Naive thymus-derived CD8-positive, alpha-beta T cell (primary cell): ENCODE measurements at places on chromosomes 12 and 14. TPM values are rescaled to one million over a fixed set of nuclear protein-coding genes. Genes with fewer than 3 reads are reported as not detected.

The SSTR1 gene
- total RNA-seq, result not detected

GRCh38 chr14:40269436-40269835 is 837.2 kb upstream of the FBXO33 start:
- DNase-seq, result no peak

GRCh38 chr14:48289701-48290100 is 614.3 kb upstream of the MDGA2 start:
- no peak for DNase-seq

DNA sequence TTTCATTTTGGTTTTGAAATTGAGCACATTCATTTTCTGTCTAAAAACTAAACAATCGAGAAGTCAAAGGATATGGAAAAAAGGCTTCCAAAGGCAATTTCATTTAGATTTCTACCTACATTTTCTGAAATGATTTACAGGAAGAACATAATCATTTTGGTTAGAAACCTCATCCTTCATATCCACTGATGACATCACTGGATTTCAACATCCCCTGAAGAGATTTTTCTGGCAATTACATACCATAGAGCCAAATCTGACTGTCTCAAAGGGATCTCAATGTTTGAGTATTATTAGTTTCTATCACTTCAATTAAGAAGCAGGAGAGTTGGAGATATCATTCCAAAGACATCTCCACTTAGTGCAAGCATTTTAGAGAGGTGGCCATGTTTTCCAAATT is 137.8 kb downstream of the TTC7B start:
- DNase-seq, result no peak

DNA sequence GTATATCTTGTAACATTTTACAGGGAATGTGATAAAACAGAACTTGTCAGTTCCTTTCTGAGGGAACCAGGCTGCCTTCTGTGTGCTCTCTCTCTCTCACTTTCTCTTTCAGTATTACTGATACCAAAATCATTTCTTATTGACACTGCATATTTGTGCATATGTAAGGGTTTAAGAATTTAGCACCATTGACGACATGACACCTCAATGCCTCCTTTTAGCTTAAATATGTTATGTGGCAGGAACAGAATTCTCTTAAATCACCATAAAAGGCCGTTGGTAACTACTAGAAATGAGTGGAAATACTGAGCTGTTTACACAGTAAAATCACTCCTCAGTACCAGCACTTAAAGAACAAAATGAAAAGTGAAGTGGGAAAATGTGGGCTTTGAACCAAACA is 457.7 kb upstream of the SYT1 start:
- DNase-seq, result no peak

GRCh38 chr12:118418385-118419057 is 42.2 kb downstream of the SUDS3 start:
- DNase-seq, result no peak

- DNase-seq, result no peak
Observed at GRCh38 chr14:93379831-93380230, 32.8 kb downstream of the COX8C start.

DNA sequence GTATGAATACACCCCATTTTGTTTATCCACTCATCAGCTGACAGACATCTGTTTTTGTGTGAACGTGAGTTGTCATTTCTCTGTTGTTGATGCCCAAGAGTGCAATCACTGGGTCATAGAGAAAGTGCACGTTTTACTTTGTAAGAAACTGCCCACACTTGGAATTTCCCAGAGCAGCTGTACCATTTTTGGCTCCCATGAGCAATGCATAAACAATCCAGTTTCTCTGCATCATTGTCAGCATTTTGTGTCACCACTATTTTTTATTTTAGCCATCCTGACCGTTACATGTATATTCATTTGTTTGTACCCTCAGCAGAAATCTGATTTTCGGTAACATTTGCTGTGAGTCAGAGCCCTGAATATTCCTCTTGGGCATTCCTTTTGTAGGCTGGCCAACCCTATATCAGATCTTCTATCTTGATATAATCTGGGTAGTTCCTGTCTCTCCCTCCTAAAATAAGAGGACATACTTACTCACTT is 62.7 kb downstream of the RBM19 start:
- no peak for DNase-seq

- no peak for DNase-seq
Observed at GRCh38 chr12:124532331-124532750, 35.1 kb downstream of the NCOR2 start.

DNA sequence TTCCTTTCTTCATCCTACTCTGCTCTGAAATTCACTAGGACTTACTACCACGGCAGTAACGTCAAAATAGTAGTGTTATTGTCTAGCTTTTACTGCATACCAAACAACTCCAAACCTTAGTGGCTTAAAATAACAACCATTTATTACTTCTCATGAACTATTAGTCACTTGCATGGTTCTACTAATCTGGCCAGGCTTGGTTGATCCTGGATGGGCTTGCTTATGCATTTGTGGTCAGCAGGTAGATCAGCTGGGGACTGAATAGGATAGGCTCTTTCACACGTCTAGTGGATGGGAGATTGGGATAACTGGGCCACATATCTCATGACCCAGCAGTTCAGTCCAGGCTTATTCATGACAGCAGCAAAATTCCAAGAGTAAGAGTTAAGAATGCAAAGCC is 9.4 kb upstream of the SLC35F4 start:
- DNase-seq, result no peak

GRCh38 chr14:93002851-93003298 is 79.9 kb downstream of the CHGA start:
- DNase-seq, result no peak

GRCh38 chr12:39354955-39355354 is 88.0 kb downstream of the KIF21A start:
- DNase-seq, result no peak
